ENCODE measurements at places on chromosomes 16 and 17.

GRCh38 chr16:5756969-5757368 is 659.4 kb upstream of the EEF2KMT start:
- DNase-seq = peak; percentile 3

- DNase-seq = peak; percentile 60
Measured at GRCh38 chr17:489758-490329, 137.2 kb upstream of the RPH3AL start.

DNA sequence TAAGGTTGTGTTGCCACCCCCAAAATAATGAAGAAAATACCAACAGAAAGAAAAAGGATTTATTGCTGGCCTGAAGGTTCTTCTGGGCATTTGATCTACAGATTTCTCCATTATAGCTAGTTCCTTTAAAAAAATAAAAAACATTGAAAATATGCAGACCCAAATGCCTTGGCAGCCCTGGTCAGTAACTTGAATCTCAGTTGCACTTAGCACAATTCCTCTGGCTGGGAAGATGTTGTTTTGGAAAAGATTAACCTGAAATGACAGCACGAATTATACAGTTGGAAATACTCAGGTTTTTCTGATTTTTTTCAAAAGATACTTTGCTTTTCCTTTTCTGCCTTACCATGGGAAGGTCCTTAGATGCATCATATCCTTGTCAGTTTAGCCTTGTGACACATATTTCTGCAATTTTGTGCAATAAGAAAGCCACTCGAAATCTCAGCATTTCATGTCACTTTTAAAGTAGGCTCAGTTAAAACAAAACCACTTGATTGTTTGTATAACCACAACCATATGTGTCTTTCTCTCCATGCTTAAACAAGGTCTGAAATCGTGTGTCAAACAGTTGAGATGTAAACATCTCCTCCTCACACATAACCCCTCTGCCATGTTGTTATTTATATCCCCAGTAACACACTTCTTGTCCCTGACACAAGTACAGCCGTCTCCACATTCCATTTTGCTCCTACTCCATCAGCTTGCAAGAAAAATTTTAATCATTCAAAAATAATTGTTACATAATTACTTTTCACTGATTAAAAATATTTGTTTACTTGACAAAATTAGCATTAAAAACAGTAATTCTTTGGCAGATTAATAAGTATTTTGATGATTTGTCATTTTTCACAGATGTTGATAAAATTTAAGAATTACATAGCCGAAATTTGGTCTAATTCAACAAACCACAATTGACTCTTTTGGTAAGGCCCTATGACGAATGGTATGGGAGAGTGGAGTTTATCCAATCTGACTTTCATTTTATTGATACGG is 61.1 kb downstream of the SIAH1 start:
- DNase-seq = peak; percentile 61

DNA sequence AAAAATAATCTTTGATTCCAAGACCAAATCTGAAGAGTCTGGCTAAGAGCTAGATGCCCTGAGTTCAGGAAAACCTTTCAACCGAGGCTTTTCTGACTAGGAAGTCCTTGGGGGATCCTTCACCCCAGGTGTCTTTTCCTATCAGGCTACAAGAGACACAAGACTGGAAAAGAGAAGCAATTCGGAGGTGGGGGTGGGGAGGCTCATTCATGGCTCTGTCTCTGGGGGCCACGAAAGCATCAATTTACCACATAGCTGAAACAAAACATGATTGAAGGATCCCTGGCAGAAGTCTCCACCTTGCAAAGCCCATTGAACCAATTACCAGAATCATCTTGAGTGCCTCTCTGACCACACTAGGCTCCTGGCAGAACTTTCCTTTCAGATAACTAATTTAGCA is 239.8 kb upstream of the SALL1 start:
- DNase-seq = no peak

DNA sequence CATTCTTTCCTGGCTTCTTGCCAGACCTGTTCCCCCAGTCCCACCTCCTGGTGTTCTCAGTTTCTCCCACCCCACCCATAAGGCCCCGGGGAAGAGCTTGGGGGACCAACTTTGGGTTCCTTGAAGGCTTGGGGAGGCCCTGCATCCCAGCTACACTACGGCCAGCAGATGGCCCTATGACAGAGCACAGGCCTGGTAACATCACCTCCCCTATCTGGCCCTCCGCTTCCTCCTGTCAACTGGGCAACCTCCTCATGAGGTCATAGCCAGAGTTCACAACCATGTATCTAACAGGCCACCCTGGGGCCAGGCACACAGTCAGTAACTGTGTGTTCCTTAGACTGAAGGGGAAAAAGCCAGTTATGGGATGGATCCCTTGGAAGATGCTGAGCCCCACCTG is 31.4 kb downstream of the MYO15A start:
- DNase-seq = no peak

GRCh38 chr16:24677388-24677787 is 52.1 kb upstream of the TNRC6A start:
- no peak for DNase-seq

GRCh38 chr16:2532494-2533141 is 1.4 kb upstream of the CEMP1 start:
- peak; percentile 75 for DNase-seq

- no peak for DNase-seq
Measured at GRCh38 chr17:60529806-60530205, 3.8 kb upstream of the APPBP2 start.
